ENCODE measurements at places on chromosomes 11 and 22. TPM values are rescaled to one million over a fixed set of nuclear protein-coding genes. Genes with fewer than 3 reads are reported as not detected.

- H3K36me3 ChIP-seq = no peaks in the 10 kb centered on the region
- H3K4me1 ChIP-seq = no peaks in the 10 kb centered on the region
- no peak for DNase-seq
- H3K27ac ChIP-seq = no peak overlapping the region
- H3K27me3 ChIP-seq = no peaks in the 10 kb centered on the region
These were observed 74.9 kb downstream of the DYNC2H1 start for GRCh38 chr11:103183981-103184611.

- H3K4me1 ChIP-seq = no peaks in the 10 kb centered on the region
- no peak for DNase-seq
- H3K27me3 ChIP-seq = no peaks in the 10 kb centered on the region
- H3K27ac ChIP-seq = no peak within 1 kb of the TSS
These were observed at the start of gene RBMXL2 for GRCh38 chr11:7088921-7089320. Gene RBMXL2 (plus strand): TSS chr11:7088998. CDS start chr11:7089121, 123 bp downstream.

DNA sequence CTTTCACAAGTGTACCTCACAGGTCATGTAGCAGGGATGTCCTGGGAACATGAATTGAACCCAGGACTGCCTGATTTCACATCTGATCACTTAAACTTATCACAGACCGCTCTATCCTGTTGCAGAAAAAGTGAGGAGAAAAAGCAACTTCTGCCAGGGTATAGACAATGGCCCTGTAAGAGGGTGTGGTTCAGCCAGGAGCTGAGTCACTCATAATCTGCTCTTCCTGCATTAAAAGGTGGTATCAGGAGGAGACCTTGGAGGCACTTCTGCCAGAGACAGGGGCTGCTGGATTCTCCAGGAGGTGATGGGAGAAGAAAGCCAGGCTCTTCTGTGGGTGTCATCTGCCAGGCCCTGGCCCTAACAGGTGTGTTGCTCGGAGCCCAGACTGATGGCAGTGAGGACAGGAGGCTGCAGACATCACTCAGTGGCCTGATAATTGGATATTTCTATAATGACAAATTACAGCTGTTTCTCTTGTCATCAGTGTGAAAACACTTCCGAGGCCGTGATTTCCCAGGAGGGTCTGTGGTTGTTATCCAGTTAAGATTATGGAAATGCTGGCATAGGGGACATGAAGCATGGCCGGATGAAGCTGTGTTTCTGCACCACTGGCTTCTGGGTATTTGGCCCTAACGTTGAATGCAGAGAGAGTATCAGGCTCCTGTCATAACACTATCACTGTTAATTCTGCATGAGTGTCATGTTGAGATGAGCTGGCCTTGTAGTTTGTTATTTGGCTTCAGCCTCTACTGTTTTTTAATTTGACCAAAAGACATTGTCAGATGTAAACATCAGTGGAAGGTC, 125.1 kb upstream of the ZBED5 start:
- no peak overlapping the region for H3K27ac ChIP-seq
- DNase-seq = no peak
- no peak overlapping the region for H3K4me3 ChIP-seq
- H3K36me3 ChIP-seq = no peaks in the 10 kb centered on the region
- H3K27me3 ChIP-seq = no peaks in the 10 kb centered on the region

DNA sequence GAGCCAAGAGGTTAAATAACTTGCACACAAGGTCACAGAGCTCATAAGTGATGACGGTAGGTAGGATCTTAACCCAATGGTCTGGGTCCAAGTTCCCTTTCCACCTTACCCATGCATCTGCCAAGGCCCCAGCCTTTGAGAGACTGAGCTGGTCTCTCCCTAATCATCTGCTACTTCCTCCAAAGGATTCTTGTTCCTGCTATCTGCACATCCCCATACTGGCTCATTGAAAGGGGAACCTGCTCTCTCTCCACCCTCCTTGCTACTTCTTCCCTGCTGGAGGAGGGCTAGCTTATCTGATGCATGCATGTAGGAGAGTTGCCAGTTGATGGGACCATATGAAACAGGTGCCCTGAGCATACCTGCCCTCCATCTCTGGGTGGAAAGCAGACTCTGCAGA, 47.7 kb downstream of the COMMD9 start:
- no peaks in the 10 kb centered on the region for H3K4me1 ChIP-seq
- no peak overlapping the region for H3K4me3 ChIP-seq
- no peak overlapping the region for H3K27ac ChIP-seq
- no peaks in the 10 kb centered on the region for H3K36me3 ChIP-seq
- no peaks in the 10 kb centered on the region for H3K27me3 ChIP-seq

DNA sequence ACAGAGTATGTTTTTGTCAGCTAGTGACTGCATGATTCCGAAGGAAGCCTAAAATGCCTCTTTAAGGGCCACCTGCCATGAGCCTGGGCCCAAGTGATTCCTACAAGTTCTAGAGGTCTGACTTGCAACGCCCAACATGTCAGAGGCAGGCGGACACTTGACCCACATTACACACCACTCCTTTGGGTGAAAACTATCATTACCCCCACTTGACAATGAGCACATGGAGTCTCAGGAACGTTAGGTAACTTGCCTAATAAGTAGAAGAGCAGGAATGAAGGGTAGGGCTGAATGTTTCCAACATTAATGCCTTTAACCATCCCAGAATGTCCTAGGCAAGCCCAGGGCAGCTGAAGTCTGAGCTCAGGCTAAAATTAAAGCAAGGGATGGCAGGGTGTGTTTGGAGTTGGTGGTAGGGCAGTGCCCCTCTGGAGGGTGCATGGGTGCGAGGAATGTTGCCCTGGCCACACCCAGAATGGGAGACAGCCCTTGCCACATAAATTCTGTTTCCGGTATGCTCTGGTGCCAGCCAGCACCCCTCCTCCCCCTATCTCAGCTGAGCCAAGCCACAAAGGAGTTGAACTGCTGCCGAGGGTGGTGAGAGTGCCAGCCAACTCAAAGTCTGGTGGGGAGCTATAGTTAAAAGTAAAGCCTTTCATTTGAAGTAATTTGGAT, 2.5 kb downstream of the PLAAT2 start:
- no peaks in the 10 kb centered on the region for H3K27me3 ChIP-seq
- no peak overlapping the region for H3K4me3 ChIP-seq
- H3K36me3 ChIP-seq = no peaks in the 10 kb centered on the region
- DNase-seq = peak; percentile 74
- peak overlapping the region; percentile 71 for H3K27ac ChIP-seq
- H3K4me1 ChIP-seq = peaks cover 9% of the 10 kb centered on the region

The OR2AG2 gene
- total RNA-seq = 0.44 TPM

The MIOX gene
- not detected for total RNA-seq

The CTTN gene
- total RNA-seq = 283 TPM

The FXYD6 gene
- 20.3 TPM for total RNA-seq

The ZNHIT2 gene
- 20.3 TPM for total RNA-seq
